ENCODE measurements at places on chromosomes 3 and 15.

- no peak for DNase-seq
Measured at GRCh38 chr3:24498391-24498790, 3.7 kb upstream of the THRB start.

DNA sequence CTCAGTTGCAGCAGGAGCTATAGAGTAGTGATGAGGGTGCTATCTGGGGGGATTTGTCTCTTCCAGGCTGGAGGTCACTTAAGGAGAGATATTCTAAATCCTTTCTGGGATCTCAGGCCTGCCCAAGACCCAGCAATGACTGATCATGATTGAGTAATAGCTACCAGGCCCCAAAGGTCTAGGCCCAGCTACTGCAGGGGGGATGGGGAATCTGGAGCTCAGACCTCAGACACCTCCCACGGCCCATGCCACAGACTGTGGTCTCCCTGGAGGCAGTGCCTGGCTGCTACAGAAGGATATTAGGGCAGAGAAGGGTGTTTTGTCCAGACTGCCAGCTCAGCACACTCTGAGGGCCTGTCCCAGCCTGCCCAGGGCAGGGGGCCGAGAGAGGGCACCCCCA is 6.9 kb downstream of the SLC38A3 start:
- DNase-seq, result peak; percentile 53

DNA sequence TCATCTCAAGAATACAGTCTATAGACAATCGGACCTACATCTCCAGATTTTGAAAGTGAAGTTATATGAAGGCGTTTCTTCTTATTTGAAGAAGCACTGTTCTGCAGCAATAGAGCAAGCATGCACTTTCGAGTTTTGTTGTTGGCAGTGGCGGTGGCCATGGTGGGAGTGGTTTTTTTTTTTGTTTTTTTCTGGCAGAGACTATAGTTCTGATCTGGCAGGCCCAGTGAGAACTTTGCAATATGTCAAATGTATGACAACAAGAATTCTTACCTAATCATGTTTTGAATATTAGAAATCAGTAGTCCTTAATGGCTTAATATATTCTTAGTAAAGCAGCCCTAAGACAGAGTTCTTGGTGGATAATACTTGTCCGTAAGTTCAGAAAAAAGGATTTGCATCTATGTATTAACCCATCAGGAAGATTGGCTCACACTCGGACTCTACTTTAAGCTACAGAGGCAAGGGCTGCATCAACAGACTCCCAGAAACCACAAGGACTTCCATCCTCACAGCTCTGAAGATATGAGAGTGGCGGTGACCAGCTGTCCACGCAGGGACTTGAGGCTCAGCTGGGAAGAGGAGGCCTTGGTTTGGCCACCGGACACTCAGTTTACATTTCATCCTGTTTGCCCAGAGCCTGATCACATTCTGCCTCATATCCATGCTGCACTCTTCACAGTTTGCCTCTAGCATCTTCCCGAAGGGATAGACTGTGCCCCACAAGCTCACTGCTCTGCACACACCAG is 124.1 kb upstream of the THBS1 start:
- no peak for DNase-seq

DNA sequence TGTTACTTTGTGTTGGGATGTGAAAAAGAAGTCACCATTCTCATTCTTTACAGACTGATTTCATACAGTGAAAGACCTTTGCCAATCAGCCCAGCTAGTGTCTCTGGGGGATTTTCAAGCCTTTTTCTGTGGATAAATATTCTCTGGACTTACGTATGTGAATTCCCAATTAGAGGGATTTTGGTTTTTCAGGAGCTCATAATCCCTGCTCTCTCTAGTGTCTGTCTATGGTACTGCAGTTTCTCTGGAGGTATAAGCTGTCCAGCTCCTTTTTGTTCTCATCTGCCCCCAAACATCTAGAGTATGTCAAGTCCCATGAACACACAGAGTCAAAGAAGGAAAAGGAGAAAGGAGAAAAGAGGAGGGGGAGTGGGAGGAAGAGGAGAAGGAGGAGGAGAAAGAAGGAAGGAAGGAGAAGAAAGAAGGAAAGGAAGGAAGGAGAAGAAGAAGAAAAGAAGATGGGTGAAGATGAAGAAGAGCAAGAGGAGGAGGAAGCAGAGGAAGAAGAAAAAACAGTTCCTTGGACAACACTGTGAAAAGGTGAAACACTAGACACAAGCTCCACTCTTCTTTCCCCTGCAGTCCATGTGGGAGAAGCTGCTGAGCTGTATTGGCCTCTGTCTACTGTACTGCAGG is 218.6 kb downstream of the GREM1 start:
- DNase-seq, result peak; percentile 73
